Pons (tissue), 1 donor: ENCODE measurements at places on chromosomes 3 and 15.

- no peak for DNase-seq
These were observed 14.6 kb downstream of the ZNF592 start for GRCh38 chr15:84762840-84763572.

GRCh38 chr3:194608981-194609380, 24.2 kb downstream of the TMEM44 start:
- DNase-seq: no peak

DNA sequence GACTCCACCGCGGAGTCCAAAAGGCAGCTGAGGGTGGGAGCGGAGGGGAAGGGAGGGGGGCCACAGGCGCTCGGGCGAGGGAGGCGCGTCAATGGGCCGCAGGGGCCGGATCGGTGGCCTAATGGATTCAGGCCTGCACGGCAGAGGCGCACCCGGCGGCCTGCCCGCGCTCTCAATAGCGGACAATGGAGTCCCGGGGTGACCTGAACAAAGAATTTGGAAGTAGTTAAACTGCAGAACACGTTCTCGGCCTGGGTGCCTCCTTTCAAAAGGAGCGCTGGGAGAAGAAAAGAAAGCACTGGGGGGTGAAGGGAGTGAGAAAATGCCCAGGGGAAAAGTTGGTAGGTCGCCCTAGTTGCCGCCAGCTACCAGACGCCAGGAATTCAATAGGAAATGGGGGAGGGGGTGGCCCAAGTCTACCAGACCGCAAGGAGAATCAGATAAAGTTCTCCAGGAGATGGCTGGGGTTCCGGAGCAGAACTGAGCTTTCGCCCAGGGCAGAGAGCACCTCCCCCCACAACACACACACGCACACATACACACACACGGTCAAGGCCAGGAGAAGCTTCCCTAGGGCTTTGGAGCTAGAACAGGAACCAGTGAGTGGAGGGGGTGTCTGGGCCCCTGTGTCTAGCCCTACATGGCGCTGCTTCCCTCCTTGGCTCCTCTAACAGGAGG, 25.8 kb upstream of the POLG start:
- DNase-seq: peak; percentile 46

GRCh38 chr15:50740955-50741354, 24.6 kb downstream of the SPPL2A start:
- DNase-seq: no peak

DNA sequence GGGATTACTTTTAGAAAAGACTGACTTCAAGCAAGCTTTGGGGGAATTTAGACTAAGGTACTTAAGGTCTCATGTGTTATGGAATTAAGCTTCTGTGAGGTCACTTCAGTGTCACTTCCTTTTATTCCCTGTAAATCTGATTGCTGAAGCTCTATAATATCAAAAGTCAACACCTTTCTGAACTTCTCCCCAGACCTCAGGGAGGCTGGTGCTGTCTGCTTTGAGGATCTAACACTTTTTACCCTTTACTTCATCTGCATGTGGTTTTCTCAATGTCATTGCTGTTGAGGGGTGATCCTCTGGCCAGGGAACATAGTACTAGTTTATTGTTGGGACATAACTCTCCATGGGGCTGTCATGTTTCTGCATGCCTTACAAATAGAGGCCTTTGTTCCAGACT, 41.8 kb upstream of the RASGRF1 start:
- no peak for DNase-seq

DNA sequence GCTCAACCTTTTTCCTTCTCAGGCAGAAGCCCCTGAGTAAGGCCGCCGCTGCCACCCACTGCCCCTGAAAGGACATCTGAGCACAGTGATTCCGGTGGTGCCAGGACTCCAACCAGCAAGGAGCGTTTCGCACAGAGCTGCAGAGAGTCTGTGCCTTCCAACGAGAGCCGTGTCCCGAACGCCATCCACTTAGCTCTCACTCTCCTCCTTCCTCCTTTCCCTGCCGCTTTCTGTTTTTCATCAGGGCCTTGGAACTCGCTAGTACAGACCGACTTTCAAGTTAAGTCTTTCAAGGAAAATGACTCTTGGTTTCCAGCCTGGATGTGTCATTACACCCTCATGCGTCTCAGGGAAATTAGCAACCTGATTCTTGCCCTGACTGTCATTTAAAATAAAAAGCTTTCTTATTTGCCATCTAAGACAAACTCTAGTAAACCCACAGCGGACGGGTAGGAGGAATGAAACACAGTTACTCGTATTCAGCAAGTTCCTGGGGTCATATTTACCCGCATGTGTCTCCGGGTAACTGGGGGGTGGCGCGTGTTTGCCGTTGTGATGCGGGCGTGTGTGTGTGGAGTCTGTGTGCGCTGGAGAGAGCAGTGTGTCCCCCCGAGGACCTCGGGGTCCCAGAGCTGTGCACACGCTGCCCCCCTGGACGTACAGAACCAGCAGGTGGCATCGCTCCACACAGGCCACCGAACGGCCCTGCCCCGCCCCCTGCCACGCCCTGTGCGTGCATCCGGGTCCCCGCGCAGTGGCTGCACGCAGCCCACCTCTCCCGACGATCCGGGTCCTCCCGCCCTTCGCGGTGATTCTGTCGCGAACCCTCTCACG, 30.4 kb upstream of the ALDH1A3 start:
- peak; percentile 42 for DNase-seq

- no peak for DNase-seq
These were observed 119.3 kb downstream of the RFX7 start for GRCh38 chr15:56124391-56124790.

GRCh38 chr3:114722530-114722929, 424.6 kb downstream of the ZBTB20 start:
- no peak for DNase-seq

DNA sequence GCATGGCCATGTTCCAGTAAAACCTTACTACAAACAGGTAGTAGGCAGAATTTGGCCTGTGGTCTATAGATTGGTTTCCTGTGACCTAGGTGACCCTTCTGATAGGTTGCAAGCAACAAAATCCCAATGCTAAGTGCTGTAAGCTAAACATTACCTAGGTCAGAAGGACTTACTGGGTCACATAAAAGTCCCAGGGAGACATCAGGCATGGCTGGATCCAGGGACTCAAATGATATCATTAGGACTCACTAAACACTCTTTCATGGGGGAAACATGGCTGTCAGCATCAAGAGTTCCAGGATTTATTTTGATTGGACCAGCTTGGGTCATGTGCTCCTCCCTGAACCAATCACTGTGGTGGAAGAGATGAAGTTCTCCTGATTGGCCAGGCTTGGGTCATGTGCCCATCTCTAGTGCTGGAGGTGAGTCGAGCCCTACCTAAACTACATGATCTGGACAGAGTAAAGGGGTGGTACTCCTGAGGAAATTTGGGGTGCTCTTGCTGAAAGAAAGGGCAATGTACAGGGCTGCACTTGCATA, 16.8 kb upstream of the SLC6A1 start:
- DNase-seq: no peak

- peak; percentile 82 for DNase-seq
These were observed 993 bp upstream of the SIAH2 start for GRCh38 chr3:150763841-150764483.

DNA sequence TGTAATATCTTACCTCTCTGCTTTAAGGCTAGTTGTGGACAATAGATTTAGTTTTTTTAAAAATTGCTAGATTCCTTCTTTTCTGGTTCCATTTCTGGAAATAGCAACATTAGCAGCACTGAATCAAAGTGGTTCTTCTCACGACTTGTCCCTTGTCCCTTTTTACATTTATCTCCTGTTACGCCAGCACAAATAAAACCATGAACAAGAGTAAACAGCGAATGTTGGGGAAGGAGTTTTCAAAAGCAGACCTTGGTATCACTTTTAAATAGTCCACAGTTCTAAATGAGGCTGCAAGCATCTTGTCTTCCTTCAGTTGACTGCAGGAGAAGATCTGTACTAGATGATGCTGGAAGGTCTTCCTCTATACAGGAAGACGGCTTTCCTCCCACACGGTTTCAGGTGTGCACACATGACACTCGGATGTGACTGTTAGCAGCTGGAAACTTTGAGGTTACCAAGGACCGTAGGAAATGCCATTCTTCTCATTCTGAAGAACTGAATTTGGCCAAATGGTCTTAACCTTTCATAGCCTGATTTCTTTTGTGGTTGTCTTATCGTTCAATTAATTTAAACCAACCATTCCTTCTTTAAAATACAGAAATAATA, 251.0 kb upstream of the ICE2 start:
- DNase-seq: no peak

- peak; percentile 24 for DNase-seq
These were observed 181.3 kb downstream of the SNRPN start for GRCh38 chr15:25136119-25136518.

GRCh38 chr3:169857811-169858210, 11.9 kb downstream of the LRRC31 start:
- no peak for DNase-seq

GRCh38 chr15:63638839-63639238, 41.7 kb downstream of the FBXL22 start:
- no peak for DNase-seq

DNA sequence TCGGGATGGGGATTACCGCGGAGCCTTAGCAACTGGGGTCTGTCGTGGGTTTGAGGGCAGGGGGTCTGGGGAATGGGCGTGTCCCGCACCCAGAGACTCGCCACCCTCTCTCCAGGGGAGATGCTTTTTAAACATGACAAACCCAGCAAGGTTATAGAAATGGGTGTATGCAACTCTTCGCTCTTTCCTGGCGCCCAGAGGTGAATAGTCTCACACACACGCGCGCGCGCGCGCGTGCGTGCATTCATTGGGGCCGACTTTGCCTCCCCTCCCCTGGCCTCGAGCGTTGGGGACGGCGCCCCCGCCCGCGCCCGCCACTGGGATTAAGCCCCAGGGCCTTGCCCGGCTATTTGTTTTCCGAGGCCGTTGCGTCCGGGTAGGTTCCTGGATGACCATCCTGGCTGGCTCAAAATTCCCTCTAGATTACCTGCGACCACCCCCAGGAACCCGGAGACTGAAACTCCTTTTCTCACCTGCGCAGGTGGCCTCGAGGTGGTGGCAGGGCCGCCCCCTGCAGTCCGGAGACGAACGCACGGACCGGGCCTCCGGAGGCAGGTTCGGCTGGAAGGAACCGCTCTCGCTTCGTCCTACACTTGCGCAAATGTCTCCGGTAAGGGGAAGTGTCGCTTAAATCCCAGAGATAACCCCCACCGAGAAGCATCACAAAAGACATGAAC, 777 bp downstream of the GPR160 start:
- no peak for DNase-seq

DNA sequence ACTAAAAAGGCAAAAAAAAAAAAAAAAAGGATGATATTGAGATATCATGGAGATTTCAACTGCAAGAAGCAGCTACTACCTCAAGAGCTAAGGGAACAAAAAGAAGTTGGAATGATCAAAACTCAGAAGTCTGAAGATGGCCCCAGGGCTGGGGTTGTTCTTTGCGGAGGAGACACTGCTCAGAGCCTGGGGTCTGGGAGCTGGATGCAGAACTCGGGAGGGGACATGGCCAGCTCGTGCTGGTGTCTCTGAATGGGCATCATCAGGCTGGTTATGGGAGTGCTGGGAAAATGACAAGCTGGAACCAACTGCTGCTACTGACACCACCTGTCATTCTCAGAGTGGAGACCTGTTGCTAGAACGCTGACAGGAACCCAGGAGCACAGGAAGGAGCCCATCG, 14.2 kb upstream of the ADIPOQ start:
- DNase-seq: no peak

GRCh38 chr3:125440559-125440955, 65.4 kb upstream of the ZNF148 start:
- DNase-seq: no peak

- peak; percentile 83 for DNase-seq
These were observed 81.6 kb downstream of the PPCDC start for GRCh38 chr15:75104804-75105557.

DNA sequence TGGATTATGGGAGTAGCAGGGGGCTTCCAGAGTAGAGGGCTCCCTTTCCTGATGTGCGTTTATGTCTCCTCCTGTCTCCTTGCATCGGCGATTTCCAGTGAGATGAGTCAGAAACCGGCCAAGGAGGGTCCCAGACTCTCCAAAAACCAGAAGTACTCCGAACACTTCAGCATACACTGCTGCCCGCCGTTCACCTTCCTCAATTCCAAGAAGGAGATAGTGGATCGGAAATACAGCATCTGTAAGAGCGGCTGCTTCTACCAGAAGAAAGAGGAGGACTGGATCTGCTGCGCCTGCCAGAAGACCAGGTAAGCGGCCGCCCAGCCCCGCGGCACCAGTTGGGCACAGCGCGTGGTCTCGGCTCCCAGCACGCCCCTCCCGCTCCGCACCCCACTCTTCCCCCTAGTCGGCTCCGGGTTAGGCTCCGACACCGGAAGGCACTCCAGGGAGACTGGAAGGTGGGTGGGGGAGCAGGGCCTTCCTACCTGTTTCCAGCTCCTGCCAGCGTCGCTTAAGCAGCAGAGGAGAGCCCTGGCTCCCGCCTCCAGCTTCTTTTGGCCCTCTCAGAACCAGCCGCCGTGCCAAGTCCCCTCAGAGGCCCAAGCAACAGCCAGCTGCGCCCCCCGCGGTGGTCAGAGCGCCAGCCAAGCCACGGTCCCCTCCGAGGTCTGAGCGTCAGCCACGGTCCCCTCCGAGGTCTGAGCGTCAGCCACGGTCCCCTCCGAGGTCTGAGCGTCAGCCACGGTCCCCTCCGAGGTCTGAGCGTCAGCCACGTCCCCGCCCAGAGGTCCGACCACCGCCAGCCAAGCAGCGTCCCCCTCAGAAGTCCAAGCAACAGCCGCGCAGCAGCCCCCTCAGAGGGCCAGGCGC, 34.7 kb downstream of the MOBP start:
- DNase-seq: no peak

- no peak for DNase-seq
These were observed 7.2 kb downstream of the KLHL6 start for GRCh38 chr3:183548262-183548769.

DNA sequence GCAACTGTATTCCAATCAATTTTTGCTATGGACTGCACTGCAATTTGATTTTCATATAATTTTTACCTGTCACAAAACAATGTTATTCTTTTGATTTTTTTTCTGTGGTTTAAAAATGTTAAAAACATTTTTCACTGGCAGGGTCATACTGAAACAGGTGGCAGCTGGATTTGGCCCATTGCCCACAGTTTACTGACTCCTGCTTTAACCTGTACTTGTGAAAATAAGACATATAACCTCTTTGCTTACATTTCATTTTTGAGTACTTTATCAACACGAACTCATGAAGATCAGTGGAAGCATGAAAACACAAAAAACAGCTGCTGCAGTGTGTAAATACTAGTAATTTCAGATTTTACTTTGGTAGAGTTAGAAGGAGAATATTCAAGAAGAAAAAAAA, 313.1 kb downstream of the WDR72 start:
- no peak for DNase-seq

GRCh38 chr3:179147514-179147872, 664 bp upstream of the PIK3CA start:
- DNase-seq: no peak

DNA sequence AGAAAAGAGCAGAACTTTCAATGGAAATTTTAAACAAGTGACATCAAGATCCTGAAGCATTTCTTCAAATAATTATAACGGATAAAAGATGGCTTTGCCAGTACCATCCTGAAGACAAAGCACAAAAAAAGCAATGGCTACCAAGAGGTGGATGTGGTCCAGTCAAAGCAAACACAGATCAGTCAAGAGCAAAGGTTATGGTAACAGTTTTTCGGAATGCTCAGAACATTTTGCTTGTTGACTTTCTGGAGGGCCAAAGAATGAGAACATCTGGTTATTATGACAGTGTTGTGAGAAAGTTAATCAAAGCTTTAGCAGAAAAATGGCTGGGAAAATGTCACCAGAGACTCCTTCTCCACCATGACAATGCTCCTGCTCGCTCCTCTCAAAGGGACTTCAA, 31.5 kb downstream of the FEM1B start:
- no peak for DNase-seq
